Left lobe of liver (tissue), 2 donors: ENCODE measurements at places on chromosomes 7 and 10. TPM values are rescaled to one million over a fixed set of nuclear protein-coding genes. Genes with fewer than 3 reads are reported as not detected.
A peak's percentile ranks its signal among the peaks of the same experiment; 100 is the strongest.

DNA sequence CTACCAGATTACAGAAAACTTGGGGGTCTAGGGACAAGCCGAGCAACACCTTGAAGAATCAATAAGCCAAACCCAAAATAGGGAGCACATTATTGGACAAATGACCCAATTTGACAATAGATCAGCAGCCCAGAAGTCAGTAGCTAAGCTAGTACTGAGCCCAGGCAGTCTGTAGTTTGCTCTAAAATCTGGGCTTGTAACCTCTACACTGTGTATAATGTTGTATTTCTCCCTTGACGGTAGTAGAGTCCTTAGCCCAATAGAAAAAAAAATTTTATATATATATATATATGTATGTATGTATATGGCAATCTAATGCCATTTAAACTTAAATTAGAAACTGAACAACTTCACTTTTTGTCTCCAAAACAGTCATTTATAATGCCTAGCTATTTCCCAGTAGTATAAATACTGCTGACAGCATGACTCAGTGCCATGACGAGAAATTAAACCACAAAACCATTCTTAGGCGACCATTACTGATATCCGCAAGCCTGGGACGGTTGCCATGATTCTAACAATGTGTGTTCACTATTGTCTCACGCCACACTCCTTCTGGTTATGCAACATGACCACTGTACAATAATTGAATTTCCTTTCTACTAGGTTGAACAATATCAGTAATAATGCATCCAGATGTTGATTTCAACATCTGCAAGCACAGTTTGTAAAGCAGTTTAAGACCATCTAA lies 110.5 kb downstream of the IPMK start:
- DNase-seq, result no peak

GRCh38 chr7:568031-568951 lies 48.6 kb upstream of the PDGFA start:
- DNase-seq, result no peak

DNA sequence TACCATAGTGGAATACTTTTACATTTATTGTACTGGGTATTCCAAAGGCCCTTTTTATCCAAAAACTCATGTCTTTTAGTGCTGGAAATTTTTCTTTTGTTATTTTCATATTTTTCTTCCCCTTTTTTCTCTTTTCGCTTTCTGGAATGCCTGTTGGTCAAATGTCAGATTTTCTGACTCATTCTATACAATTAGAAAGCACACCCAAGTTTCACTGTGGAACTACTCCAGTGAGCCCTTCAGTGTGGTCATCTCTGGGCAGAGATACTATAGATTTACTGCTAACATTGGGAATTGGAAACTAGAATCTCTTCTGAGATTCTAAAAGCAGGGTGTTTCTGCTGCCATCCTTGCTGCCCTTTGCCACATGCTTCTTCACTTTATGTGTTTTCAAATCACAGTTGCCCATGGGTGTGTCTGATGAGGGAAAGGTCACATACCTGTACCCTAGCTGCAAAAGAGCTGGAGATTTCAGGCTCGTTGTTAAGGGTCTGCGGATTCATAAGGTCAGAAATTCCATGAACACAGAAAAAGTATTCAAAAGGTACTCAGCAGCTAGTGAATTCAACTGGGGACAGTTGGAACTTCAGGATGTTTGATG lies 5.6 kb upstream of the WASL start:
- no peak for DNase-seq

ANKRD26 gene
- total RNA-seq, result 3.5 TPM

DNA sequence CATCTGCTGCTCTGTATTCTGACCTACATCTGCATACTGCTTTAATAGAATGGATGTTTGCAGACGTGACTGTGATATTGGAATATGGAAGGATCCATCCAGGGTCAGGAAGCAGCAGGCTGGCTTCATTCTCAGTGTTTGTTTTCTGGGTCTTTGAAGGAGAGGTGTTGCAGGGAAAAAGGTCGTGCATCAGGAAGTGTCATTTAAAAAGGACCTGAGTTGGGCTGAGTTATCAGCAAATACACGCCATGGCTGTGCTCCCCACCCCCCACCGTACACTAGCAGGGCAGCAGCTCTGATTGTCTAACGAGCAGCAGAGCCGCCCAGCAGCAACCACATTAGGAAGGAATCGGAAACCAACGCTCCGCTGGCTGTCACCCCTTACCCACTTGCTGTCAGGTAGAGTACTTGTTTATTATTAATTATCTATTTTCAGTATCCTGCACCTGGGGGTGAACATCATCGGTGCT lies 63.1 kb upstream of the STEAP1B start:
- DNase-seq, result no peak

DNA sequence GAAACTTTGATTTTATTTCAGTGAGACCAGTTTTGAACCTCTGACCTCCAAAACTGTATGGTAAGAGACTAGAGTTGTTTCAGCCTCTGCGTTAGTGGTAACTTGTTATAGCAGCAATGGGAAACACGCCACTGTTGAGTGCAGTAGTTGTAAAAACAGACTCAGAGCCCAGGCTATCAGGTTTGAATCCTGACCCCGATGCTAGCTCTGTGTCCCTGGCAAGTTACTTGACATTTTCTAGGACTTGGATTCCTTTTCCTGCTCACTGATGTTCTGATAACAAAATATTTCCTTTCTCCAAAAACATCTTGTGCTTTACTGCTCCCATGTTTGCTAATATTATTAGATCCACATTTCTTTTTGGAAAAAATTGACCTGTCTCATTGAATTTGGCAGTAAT lies 131.0 kb downstream of the PLXDC2 start:
- no peak for DNase-seq

- DNase-seq, result no peak
Measured at GRCh38 chr7:5554287-5554610, 130.6 kb upstream of the TNRC18 start.

DNA sequence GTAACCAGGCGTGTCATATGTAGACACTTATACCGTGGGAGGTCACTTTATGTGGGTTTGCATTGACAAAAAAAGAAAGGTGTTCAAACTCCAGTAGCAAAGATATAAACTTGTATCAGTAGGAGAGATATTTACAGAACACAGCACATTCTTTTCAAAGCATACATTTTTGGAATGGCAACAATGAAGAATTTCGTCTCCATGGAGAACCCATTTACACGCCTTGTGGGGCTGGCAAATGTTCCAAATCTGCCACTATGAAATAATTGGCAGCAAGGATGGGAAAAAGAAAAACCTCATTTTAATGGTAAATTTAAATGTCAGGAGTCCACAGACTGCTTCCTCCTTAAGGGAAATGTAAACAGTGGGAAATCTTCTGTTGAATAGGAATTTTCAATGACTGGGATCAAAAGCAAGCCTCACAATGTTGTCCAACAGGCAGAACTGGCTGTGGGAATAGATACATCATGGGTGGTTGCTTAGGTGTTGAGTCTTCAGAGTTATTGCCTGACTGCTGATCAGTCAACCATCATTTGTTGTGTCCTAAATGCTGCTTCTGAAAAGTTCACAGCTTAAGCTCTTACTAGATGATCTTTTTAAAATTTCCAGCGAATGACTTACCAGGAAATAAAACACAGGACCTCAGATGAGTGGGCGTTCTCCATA lies 256.6 kb upstream of the SEMA3C start:
- DNase-seq, result no peak

DNA sequence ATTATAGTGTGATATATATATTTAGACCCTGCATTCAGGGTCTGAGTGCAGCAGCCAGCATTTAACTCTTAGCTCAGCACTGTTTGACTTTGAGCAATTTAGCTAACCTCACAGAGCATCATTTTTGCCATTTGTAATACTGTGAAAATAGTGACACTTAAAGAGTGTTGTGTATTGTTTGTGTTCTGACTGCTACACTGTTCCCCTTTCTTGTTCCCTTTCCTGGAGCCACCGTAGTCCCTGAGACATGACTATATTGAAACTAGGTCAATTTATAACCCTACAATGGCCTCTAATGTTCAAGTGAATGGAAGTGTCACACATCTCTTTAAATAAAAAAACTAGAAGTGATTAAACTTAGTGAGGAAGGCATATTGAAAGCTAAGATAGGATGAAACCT lies 20.3 kb upstream of the CD36 start:
- no peak for DNase-seq

GRCh38 chr7:4837803-4838625 lies 23.8 kb downstream of the PAPOLB start:
- no peak for DNase-seq

GRCh38 chr7:29084832-29085231 lies 61.5 kb downstream of the CPVL start:
- no peak for DNase-seq

GRCh38 chr10:91796331-91797047 lies 1.7 kb upstream of the TNKS2 start:
- peak; percentile 54 for DNase-seq

DNA sequence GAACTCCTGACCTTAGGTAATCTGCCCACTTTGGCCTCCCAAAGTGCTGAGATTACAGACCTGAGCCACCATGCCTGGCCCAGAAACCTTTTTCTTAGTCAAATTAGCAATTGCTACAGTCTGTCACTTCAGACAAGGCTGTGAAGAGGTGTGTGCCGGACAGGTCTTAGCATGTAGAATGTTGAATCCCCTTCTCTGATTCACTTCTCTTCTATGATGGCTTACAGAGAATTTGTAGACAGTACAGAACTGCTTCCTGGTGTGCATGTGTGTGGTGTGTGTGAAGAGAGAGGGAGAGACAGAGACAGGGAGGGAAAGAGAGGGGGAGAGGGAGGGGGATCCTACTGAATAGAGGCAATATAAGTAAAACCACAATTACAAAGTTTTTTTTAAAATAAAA lies 150.4 kb downstream of the PARD3 start:
- no peak for DNase-seq

- no peak for DNase-seq
Measured at GRCh38 chr10:12949248-12949647, 52.3 kb downstream of the CCDC3 start.

DNA sequence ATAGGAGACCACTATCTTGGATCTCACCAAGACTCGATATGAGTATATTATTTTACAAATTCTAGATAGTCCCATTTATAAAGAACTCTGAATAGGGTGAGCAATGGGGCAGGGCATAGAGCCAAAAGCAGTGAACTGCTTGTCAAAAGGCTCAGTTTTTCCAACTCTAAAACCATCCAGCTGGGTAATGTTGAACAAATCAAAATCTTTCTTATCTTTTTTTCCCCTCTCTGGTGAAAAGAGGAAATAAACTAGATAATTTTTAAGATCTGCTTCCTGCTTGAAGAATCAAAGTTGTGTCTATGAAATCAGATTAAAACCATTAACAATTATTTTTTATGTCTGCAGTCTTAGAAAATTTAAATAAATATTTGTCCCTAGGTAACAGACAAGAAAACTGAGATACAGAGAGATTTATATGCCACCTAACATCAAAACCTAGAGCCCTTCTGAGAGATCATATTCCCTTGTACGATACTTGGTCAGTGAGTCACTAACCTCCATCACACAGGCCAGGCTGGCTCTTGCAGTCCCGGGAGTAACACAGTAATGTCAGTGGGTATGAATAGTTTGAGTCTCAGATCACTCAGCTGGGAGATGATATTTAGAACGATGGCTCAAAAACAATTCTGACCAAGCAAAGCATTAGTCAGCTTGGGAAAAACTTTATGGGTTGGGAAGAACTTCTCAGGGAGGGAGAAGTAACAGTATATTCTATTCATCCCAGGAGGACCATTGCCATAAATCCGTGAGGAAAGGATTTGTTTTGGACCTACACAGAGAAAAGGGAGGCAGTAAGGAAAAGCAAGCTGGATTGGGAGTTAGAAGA lies 178.8 kb downstream of the REEP3 start:
- no peak for DNase-seq

- DNase-seq, result no peak
Measured at GRCh38 chr7:40232242-40232893, 97.6 kb downstream of the SUGCT start.

DNA sequence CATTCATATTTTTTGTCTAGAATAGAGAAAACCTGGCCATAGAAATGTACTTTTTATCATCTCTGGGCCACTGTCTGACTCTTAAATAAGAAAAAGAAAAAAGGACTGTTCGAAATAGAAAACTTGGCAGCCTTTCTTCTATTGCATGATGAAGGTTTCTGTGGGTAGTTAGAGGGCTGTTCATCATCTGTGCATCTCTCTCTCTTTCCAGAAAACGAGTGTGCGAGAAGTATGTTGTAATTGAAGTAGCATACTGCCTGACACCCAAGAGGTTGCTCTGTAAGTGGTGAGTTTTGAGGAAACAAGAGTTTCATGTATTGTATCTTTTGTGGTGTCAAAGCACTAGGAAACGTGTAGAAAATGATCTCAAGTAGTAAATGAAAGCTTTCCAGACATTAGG lies 343.2 kb upstream of the TMEM229A start:
- no peak for DNase-seq

NEURL1 gene
- total RNA-seq, result 1.7 TPM

DNA sequence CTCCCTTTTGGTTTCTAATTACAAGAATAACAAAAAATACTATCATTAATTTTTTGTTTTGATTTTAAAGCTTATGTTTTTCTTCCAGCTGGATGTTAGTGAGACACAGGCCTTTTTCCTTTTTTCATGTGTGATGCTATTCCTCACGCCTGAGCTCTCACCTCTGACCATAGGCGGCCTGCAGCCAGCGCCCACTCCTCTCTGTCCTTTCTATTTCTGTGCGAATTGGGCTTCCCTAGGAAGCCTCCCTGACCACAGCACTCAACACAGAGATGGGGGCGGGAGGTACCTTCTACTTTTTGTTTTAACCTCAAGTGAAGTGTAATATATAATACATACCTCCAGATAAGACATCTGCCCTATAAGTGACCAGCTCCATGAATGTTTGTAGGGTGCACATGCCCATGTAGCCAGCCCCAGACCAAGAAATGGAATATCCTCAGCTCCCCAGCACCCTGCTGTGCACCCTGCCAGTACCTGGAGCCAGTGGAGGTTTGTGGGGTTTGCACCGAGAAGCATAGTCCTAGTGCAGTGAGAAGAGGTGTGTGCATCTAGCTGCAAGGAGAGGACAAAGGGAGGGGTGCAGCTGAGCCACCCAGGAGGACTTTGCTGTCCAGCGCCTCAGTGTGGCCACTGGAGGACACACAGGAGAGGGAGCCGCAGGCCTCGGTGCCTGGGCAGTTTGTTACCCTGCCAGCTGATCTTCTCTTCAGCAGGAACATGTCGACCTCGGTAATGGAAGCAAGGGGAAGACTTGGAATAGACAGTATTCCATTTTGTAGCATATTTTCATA lies 38.5 kb downstream of the BNIP3 start:
- DNase-seq, result no peak

ITGB8 gene
- total RNA-seq, result 1.3 TPM

DNA sequence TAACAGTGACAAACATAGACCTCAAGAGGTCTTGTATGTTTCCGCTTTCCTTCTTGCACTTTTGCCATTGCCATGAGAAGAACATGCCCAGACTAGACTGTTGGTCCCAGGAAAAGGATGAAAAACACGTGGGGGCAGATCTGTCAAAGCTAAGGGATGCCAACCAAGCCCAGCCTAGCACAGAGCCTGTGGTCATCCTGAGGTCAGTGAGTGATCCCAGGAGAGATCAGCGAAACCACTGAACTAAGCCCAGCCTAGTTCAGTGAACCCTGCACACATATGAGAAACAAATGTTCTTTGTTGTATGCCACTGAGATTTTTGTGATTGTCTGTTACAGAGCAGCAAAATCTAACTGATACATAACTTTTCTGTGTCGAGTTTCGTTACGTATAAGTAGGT lies 718.8 kb downstream of the MAGI2 start:
- DNase-seq, result no peak

- DNase-seq, result no peak
Measured at GRCh38 chr7:137873524-137873923, 26.8 kb upstream of the DGKI start.
